ENCODE measurements at places on chromosomes 3 and 15. TPM values are rescaled to one million over a fixed set of nuclear protein-coding genes. Genes with fewer than 3 reads are reported as not detected.

DNA sequence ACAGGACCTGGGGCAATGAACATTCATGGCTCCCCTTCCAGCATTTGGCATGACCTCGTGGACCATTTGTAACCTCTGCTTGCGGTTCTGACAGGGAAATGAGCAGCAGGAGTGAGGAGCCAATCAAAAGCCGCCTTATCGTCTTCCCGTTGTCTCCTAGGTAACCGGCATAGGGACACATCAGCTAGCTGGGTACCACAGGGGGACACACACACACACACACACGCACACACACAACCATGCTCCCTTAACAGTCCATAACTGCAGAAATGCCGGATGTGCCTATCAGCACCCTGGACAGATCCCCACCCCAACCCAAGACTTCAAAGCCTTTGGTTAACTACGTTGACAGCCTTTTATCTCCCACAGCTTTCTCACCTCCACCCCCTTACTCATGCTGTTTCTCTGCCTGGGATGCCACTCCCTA, 53.4 kb upstream of the CCDC174 start:
- H3K4me3 ChIP-seq: no peak overlapping the region
- no peak overlapping the region for H3K27ac ChIP-seq
- DNase-seq: no peak
- no peaks in the 10 kb centered on the region for H3K4me1 ChIP-seq
- H3K27me3 ChIP-seq: peaks cover 8% of the 10 kb centered on the region

GRCh38 chr3:186097663-186098451, 11.0 kb downstream of the ETV5 start:
- DNase-seq: no peak
- H3K4me1 ChIP-seq: no peaks in the 10 kb centered on the region
- H3K27me3 ChIP-seq: peaks cover 2% of the 10 kb centered on the region
- H3K27ac ChIP-seq: no peak overlapping the region

DNA sequence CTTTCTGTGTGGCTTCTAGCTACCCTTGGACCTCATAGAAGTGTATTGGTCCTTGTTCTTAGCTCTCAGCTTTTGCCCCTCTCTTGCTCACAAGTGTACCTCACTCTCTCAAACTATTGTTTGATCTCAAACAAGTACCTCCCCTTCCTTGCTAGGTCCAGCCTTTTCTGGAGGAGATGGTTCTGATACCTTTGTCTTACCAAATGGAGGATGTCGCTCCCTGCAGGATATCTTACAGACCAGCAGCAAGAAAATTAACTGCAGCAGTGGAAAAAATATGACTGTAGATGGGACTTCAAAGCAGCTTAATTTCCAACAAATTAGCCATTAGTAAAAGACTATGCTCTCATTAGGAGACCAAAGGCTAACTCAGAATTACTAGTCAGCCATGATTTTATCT, 388.1 kb upstream of the ROBO2 start:
- no peak overlapping the region for H3K27ac ChIP-seq
- no peak overlapping the region for H3K4me3 ChIP-seq
- no peak for DNase-seq
- no peaks in the 10 kb centered on the region for H3K27me3 ChIP-seq
- no peaks in the 10 kb centered on the region for H3K36me3 ChIP-seq

- H3K27ac ChIP-seq: no peak overlapping the region
- no peak for DNase-seq
- no peaks in the 10 kb centered on the region for H3K4me1 ChIP-seq
- H3K36me3 ChIP-seq: no peaks in the 10 kb centered on the region
- no peaks in the 10 kb centered on the region for H3K27me3 ChIP-seq
These were observed 237.5 kb downstream of the P3H2 start for GRCh38 chr3:189883113-189883753.

The ZNF80 gene
- polyA plus RNA-seq: not detected

DNA sequence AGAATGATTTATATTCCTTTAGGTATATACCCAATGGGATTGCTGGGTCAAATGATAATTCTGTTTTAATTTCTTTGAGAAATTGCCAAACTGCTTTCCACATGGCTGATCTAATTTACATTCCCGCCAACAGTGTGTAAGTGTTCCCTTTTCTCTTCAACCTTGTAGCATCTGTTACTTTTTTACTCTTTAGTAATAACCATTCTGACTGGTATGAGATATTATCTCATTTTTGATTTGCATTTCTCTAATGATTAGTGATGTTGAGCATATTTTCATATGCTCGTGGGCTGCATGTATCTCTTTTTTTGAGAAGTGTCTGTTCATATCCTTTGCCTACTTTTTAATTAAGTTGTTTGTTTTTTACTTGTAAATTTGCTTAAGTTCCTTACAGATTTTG, 1264.2 kb downstream of the OTOL1 start:
- no peaks in the 10 kb centered on the region for H3K4me1 ChIP-seq
- no peak for DNase-seq
- no peak overlapping the region for H3K27ac ChIP-seq
- no peaks in the 10 kb centered on the region for H3K36me3 ChIP-seq
- H3K27me3 ChIP-seq: no peaks in the 10 kb centered on the region

GRCh38 chr15:93583968-93584367, 495.0 kb upstream of the RGMA start:
- no peaks in the 10 kb centered on the region for H3K4me1 ChIP-seq
- no peak for DNase-seq
- H3K27ac ChIP-seq: no peak overlapping the region
- H3K4me3 ChIP-seq: no peak overlapping the region
- H3K27me3 ChIP-seq: no peaks in the 10 kb centered on the region

DNA sequence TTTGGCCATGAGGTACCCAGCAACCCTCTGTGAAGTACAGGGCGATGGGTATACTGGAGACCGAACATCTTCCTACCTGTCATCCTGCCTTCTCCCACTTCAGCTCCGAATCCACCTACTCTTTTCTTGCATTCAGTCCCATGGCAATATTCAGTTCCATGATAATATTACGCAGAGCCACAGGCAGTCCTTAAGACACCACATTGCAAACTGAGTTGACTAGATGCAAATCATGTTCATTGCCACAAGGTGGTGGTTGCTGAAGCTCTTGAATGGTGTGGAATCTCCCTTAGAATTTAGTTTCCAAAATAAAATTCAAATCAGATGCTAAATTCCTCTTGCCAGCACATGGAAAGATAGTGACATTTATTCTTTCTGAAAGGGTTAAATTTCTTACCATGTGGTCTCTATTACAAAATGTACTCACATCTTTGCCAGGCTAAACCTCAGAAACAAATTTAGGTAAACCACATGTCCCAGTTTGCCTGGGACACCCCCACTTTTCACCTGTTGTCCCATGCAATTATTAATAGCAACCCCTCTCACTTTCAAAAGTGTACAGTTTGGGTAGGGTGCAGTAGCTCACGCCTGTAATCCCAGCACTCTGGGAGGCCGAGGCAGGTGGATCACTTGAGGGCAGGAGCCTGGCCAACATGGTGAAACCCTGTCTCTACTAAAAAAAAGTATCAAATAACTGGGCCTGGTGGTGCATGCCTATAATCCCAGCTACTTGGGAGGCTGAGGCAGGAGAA, 1.7 kb upstream of the NME9 start:
- H3K27me3 ChIP-seq: peaks cover 18% of the 10 kb centered on the region
- no peaks in the 10 kb centered on the region for H3K36me3 ChIP-seq
- H3K27ac ChIP-seq: no peak overlapping the region
- peaks cover 7% of the 10 kb centered on the region for H3K4me1 ChIP-seq

The LMOD3 gene
- polyA plus RNA-seq: 0.10 TPM

DNA sequence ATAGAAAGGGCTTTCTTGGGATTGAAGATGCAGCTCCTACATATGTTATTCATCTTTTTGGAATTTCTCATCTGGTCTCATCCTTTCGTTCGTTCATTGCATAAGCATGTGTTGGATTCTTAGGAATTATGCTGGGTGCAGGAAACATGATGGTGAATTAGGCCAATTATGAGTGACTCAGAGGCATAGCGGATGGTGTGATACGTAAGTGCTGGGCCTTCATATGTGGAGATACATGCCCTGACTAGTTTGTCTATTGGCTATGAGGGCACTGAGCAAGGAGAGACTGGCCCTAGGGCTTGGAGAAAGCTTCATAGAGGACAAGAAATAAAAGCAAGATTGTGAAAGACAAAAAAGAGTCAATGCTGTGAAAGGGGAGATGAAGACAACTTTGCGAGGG, 235.1 kb downstream of the MYRIP start:
- H3K4me1 ChIP-seq: no peaks in the 10 kb centered on the region
- no peak for DNase-seq
- no peak overlapping the region for H3K4me3 ChIP-seq

The SYNM gene
- polyA plus RNA-seq: 0.23 TPM

The SH2D7 gene
- not detected for polyA plus RNA-seq

- no peaks in the 10 kb centered on the region for H3K36me3 ChIP-seq
- no peak overlapping the region for H3K27ac ChIP-seq
- no peaks in the 10 kb centered on the region for H3K4me1 ChIP-seq
These were observed 1012.7 kb upstream of the CADM2 start for GRCh38 chr3:83946049-83946448.

- H3K4me3 ChIP-seq: no peak overlapping the region
- no peaks in the 10 kb centered on the region for H3K27me3 ChIP-seq
- H3K36me3 ChIP-seq: peaks cover 5% of the 10 kb centered on the region
- no peak for DNase-seq
- no peak overlapping the region for H3K27ac ChIP-seq
These were observed 248.2 kb downstream of the TBC1D5 start for GRCh38 chr3:17494117-17494809.

The KPNA4 gene
- polyA plus RNA-seq: 14.4 TPM

The EHD4 gene
- 61.0 TPM for polyA plus RNA-seq

DNA sequence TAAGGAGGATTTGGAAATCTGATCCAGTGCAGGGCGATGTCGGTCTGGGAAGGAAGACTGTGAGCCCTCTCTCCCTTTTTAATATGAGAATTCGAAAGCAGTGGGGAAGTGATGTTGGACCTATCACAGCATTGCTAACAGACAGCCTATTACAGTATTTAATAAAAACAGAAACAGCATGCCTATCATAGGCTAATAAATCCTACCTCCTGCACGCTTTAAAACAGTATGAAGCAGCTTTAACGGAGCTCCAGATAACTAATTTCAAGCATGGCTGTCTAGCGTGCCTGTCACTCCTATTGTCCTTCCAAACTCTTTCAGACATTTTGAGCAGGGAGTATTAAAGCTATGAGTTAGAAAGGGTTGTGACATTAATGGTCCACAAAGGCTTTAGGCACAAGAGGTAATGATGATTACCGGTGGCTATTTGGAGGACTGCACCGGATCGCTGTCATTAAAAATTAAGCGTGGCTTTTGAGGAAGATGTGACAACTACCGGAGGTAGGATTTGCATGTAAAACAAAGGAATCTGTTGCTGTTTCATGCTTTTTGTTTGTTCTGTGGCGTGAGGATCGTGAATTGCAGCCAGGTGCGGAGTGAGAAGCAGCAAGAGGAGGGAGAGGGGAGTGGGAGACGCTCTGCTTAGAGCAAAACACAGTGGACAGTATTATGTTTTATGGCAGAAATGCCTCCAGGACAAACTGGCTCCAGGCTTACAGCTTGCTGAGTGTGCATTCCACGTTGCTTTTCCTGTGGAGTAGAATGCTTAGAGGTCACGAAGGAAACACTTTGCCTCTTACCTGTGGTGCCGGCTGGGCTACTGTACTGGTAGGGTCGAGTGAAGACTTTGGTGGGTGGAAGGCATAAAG, at the start of gene KCNMB2:
Gene KCNMB2 (plus strand): TSS at position 226 of the 869 bp plus-strand sequence.
- no peaks in the 10 kb centered on the region for H3K36me3 ChIP-seq
- peak within 1 kb of the TSS; percentile 94 for H3K27ac ChIP-seq
- H3K4me1 ChIP-seq: peaks cover 21% of the 10 kb centered on the region
- H3K27me3 ChIP-seq: no peaks in the 10 kb centered on the region
- no peak for DNase-seq

The SLITRK3 gene
- polyA plus RNA-seq: not detected
